ENCODE measurements at places on chromosomes 6 and 20.
A peak's percentile ranks its signal among the peaks of the same experiment; 100 is the strongest.

DNA sequence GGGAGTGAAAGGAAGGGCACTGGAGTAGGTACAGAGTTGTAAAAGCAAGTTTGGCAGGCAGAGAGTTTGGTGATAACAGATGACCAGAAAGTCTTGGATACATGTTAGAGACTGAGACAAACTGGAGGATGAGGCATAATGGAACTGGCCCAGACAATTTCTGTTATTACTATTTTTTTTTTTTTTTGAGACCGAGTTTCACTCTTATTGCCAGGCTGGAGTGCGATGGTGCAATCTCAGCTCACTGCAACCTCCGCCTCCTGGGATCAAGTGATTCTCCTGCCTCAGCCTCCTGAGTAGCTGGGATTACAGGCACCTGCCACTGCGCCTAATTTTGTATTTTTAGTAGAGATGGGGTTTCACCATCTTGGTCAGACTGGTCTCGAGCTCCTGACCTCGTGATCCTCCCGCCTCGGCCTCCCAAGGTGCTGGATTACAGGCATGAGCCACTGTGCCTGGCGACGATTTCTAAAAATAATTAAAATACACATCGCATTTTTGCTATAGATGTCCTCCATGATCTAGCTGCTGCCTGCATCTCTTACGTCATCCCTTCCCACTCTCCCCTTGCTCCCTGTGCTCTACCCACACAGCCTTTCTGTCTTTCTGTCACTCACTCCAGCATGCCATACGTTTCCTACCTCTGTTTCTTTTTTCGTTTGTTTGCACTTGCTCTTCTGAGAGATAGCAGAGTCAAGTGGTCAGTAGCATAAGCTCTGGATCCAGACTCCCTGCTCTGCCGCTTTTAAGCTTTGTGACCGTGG lies 23.5 kb downstream of the MAPK14 start:
- no peak for DNase-seq

- DNase-seq: no peak
These were observed 22.3 kb downstream of the MKKS start for GRCh38 chr20:10411673-10412072.

DNA sequence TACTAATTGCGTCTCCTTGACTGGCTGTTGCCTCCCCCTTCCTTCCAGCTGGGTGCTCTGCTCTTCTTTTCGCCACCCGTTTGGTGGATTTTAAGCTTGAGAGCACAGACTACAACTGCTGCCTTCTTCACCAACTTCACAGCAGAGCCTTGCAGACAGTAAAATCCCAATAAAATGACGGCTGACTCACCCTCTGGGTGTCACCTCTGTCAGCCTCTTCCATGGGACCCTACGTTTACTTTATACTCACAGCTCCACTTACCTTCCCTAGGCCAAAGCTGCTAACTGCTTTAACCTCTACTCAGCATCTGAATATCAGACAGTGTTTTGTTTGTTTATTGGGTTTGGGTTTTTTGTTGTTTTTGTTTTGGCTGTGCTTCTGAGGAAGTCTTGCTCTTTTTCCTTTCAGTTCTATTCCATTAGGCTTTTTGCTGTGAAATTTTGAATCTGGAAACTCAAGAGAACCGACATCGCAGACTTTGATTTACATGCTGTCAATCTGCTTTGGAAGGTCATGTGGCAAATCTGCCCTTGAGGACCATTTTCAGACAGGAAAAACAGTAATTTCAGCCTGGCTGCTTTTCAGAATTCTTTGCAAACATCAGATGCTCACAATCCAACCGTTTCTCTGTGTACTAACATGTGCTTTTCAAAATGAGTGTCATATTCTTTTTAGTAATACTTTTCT lies 2.4 kb downstream of the AGPAT4 start:
- no peak for DNase-seq

DNA sequence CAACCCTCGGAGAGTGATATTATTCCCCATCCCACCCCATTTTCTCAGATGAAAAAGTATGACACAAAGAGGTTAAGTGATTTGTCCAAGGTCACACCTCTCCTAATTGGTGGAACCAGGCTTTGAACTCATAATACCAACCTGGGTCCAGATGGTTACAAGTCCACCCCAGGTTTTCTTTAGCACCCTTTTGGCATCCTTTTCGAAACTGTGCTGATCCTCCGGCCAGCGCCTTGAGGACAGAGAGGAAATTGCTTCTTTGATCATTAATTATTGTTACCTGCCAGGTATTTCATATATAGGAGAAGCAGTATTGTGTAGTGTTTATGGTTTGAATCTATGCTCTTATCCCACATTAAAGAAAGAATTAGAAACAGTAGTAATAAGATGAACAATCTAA lies 29.3 kb upstream of the PDYN start:
- peak; percentile 14 for DNase-seq

DNA sequence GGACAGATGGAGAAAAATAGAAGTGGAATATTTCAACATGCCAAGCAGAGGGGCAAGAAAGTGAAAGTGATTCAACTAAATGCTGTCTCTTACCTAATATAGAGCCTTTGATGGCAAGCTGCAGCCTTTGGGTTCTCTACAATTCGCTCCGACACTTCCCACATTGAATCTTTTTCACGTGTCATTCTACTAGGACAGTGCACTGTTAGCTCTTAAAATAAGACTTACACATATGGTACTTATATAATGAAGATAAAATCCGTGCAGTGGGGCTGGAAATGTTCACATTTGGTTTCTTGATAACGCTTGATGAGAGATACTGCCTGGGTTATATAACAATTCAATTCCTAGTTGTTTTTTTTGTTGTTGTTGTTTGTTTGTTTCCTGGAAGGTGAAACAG lies 502.4 kb downstream of the LMBRD1 start:
- DNase-seq: no peak

GRCh38 chr6:99119109-99120031 lies 171.6 kb upstream of the FBXL4 start:
- peak; percentile 73 for DNase-seq

DNA sequence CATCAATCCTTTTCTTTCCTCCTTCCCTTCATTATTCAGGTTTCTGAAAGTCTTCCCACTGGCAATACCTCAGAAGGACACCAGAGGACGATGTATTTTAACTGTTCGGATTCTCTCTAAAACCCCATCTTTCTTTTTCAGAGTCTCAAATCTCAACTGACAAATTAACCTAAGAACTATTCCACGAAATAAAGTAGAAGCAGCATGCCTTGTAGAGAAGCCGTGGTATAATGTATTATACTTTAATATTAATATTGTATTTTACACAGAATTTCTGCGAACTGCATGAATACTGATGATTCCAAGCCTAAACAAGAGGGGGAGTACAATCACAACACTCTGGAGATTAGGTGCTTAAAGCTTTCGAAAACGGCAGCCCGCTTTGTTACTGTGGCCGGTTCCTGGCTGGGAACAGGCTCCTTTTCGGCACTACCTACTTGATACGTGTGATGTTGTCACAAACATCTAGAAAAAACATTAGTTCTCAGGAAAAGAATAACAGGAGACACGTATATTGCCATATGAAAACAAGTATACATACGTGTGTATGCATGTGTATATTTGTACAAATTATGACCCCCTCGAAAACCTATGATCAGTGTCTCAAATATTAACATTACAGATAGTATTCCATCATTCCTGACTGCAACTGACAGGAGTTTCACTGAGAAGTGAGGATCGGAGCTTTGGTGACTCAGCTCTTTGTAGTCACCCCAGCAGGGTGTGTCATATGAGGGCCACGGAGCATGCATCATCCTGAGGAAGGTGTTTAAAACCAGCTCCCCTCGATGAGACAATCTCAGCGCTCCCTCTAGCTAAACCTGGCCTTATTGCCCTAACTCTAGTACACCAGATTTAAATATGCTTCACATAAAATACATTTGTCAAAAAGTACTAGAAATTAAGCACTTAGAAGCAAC lies 319.7 kb upstream of the TCF21 start:
- peak; percentile 48 for DNase-seq

- DNase-seq: no peak
These were observed 706 bp upstream of the TUBB2B start for GRCh38 chr6:3228046-3228671.

- DNase-seq: no peak
These were observed 191.9 kb downstream of the CD83 start for GRCh38 chr6:14309516-14309915.

DNA sequence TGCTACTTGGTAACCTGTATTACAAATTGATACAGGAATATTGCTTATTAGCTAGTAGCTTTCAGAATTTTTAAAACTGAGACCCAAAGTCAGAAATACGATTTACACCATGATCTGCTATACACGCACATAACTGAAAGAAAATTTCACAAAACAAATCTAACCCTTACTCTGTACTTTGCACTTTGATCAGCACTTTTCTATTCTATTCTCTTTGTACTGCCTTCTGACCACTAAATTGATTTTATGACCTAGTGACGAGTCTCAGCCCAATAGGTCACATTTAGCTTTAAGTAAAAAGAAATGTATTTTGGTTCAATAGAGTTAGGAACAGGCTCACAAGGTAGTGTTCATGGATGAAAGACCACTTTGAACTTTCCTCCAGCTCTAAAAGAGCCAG lies 252.5 kb downstream of the TBX18 start:
- DNase-seq: no peak

DNA sequence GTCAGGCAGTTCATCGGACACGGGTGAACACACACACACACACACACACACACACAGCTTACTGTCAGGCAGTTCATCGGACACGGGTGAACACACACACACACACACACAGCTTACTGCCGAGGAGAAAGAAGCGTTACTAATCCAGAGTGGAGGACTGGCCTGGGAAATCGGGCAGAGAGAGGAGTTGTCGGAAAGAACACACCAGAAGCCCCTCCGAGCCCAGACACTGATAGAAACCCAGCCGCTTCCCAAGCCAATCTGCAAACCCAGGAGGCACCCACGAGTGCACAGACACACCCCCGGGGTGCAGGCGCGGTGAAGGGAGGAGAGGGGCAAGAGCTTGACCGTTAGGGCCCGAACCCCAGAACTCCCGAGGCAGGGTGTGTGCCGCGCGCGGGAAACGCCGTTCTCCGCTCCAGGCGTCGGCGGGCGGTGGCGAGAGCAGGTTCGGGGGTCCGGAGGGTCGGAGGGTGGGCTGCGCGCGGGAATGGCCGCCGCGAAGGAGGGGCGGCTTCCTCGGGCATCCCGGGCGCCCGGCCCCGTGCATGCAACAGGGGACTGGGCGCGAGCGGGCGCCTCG lies 636 bp downstream of the ELOVL2 start:
- no peak for DNase-seq

- peak; percentile 56 for DNase-seq
These were observed 802 bp upstream of the NRN1 start for GRCh38 chr6:6007366-6008088.

DNA sequence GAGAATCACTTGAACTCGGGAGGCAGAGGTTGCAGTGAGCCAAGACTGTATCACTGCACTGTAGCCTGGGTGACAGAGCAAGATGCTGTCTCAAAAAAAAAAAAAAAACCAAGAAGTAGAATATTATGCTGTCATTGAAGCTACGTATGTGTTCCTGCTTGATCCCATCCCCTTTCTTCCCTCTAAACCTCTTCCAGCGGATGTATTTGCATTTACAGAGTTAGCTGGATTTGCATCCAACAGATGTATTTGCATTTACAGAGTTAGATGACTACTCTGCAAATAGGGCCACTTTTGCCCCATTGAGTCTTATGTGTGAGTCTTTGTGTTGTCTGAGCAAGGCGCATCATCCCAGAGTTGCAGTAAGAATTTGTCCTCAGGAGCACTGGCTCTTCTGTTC lies 24.9 kb upstream of the IPCEF1 start:
- no peak for DNase-seq

DNA sequence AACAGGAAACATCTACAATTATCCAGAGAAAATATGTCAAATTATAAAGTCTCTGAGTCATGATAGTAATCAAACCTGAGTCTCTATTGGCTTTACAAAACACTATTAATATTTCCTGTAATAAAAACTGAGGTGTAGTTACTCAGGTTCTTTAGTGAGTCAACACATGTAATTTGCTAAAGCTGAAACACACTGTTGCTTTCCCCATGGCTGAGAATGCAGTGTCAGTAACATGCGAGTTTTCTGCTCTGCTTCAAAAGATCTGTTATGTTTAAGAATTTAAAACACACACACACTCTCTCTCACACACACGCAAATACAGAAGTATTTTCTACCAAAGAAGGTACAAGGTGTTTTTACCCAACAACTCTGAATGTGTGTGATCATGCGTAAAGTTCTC lies 38.6 kb downstream of the ATXN1 start:
- DNase-seq: no peak

DNA sequence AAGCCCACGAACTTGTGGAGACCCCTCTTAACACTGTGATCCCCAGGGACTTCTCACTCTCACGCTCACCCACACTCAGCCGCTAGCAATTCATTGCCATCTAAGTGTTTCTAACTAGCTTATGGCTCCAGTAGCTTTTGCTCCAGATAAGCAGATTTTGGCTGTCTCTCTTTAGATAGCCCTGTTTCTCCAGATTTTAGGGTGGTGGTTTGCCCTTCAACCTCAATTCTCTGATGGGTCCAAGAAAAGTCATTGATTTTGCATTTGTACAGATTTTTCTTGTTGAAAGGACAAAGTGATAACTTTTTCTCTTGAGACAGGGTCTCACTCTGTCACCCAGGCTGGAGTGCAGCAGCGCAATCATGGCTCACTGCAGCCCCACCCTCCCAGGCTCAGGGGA lies 41.2 kb downstream of the NR2E1 start:
- peak; percentile 12 for DNase-seq

DNA sequence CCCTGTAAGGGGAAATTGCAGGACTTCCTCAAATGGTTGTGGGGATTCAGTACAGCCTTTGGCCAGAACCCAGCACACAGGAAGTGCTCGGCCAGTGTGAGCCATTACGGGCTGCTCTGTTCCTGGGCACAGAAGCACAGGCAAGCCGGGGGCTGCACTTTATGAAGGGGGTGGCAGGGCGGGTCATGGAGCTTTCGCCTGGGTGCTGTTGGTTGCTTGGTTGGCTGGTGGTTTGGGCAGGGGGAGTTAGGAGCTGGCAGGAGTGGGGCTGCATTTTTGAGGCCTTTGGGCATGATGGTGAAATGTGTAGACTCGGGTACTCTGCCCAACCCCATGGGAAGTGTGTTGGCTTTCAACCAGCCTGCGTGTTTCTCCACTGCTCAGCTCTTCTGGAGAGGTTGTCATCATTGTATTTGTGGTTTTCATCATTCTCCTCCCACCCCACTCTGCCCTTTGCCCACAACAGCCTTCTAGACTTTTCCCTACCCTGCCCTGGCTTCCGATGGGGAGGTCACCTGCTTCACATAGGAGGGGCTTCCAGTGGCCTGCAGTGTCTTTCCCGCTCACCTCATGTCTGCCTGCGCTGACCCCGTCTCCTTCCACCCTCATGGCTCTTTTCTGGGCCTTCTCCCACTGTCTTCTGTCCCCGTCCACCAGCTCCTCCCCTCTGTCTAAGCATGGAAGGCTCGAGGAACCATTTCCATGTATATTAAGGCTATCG lies 16.1 kb upstream of the RBM38 start:
- peak; percentile 55 for DNase-seq

GRCh38 chr20:36167902-36168503 lies 13.5 kb downstream of the EPB41L1 start:
- no peak for DNase-seq
